ENCODE measurements at places on chromosomes 11 and 22. TPM values are rescaled to one million over a fixed set of nuclear protein-coding genes. Genes with fewer than 3 reads are reported as not detected.

CRYBA4 gene
- not detected for total RNA-seq

DNA sequence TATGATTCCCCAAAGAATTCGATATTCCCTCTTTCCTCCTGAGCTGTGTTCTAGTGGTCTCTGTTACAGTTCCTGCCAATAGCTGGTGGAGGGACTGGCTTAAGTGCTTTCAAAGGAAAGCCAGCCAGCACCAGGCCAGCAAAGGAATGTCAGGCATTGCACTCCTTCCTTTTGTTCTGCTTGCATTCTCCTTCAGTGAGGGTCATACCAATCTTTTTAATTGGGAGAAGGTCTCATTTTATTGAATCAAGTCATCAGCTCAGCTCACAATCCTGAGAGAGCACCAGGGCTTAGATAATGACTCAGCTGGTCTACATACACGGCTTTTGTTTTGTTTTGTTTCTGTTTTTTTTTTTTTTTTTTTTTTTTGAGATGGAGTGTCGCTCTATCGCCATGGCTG, 222.9 kb downstream of the NAV2 start:
- peak; percentile 78 for DNase-seq

DNA sequence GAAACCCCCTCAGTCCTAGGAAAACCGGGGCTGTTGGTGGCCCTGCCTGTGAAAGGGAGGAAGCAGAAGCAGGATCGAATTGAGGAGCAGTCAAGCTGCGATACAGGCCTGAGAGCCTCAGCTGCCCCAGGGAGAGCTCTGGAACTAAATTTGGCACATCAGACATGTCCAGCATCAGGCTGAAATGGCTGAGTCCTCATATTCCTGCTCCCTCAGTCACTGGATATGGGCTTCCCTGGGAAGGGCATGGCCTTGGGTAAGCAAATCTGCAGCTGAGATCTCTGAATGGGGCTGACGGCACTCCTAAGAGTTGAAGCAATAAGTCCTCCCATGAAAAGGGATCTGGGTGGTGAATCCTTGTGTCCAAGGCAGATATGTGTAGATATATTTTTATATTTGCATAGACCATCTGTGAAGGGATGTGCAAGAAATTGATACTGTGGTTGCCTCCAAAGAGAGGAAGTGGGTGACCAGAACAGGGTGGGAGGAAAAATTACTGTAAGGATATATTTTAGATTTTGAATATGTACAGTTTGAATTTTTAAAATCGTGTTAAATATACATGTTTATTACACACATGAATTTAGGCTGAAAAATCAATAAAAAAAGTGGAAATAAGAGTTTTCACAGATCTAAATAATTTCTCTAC, 45.5 kb downstream of the APIP start:
- no peak for DNase-seq

DNA sequence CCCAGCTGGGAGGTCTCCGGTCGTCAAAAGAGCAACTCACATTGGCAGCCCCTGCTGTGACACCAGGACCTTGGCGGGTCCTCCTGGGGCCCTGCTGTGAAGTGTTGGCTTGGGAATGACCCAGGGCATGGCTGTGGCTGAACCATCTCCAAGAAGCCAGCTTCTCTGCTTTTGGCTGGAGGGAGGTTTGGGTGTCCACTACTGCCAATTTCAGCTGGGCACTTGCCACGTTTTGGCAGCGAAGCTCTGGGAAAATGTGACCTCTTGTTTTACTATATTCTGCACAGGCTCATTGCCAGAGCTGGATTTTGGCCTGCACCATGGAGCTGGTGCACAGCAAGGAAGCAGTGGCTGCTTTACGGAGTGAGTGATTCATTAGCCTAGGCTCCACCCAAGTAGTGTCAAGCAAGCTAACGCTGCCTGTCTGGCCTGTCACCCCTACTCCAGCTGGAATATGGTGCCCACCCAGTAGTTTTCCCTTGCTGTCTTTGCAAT, 24.3 kb upstream of the SMCO4 start:
- no peak for DNase-seq

DNA sequence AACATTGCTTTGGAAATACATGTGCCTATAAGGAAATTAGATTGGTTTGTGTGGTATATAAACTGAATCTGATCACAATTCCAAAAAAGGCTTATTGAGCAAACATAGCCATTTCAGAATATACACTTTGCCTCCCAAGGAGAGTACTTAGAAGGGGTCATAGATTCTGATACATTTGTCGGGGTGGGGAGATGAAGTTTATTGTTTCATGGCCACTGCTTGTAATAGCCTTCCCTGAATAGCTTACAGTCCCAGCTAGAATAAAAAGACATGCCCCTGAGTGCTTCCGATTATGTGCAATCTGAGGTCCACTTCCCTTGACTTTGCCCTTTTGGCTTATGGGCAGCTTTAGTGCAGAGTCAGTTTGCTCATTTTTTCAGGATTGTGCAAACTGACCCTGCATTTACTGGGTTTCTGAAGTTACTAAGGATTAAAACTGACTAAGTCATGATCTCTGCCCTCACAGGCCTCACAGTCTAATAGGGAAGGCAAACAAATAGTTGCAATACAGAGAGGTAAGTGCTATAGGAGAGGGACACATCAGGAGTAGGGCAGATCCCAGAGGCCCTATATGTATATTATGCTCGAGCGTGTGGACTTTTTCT, 184.2 kb downstream of the BLID start:
- no peak for DNase-seq
